CD4-positive, alpha-beta T cell treated with Interleukin-4 for 4 hours (primary cell): ENCODE measurements at places on chromosomes 3 and 15.

DNA sequence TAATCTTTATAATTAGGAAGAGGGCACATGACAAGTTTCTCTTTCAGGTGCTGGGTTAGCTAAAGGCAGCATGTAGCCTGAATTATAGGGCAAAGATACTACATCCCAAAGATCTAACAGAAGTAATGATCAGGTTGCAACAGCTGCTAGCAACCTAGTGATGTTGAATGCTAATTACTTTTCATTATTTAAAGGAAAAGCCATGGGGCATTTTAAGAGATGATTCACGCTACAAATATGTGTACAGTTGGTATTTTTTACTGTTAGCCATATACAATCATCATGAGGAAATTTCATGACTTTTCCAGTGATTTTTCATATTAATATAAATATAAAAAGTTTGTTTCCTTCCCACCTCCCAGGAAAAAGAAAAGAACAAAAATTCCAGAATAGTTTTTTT is 43.0 kb downstream of the NEK10 start:
- DNase-seq, result no peak

- no peak for DNase-seq
These were observed 228.7 kb downstream of the VPS13C start for GRCh38 chr15:61831505-61831921.

DNA sequence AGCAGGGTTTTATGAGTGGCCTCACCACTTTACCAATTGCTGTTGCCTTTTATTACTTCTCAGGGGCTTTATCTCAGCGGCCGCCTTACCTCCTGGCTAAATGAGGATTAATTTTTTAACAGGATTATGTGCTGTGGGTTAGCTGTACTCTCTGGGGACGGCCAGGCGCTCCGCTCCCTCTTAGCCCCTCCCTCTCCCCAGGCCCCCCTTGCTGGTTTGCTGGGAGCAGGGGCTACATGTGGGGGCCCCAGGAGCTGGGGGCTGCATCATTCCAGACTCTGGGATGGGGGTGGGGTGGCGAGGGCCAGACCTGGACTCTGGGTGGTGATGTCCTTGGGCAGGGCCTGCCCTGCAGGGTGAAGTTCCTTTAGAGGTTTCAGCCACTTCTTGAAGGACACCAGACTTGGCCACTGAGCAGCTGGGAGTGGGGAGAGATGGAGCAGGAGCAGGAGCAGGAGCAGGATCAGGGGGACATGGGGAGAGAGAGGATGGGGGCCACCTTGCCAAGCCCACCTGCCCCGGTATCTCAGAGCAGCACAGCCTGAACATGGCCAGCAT is 196.1 kb downstream of the GOLGA6L6 start:
- DNase-seq, result no peak

- no peak for DNase-seq
These were observed 39.8 kb upstream of the SGO1 start for GRCh38 chr3:20225769-20226168.

- no peak for DNase-seq
These were observed 47.9 kb downstream of the ATP2C1 start for GRCh38 chr3:130941793-130942192.

GRCh38 chr3:10804183-10804648 is 11.8 kb upstream of the SLC6A11 start:
- no peak for DNase-seq

GRCh38 chr3:31968927-31969418 is 12.1 kb downstream of the OSBPL10 start:
- DNase-seq, result no peak

- no peak for DNase-seq
These were observed 265.5 kb downstream of the ZBBX start for GRCh38 chr3:167114619-167115018.

DNA sequence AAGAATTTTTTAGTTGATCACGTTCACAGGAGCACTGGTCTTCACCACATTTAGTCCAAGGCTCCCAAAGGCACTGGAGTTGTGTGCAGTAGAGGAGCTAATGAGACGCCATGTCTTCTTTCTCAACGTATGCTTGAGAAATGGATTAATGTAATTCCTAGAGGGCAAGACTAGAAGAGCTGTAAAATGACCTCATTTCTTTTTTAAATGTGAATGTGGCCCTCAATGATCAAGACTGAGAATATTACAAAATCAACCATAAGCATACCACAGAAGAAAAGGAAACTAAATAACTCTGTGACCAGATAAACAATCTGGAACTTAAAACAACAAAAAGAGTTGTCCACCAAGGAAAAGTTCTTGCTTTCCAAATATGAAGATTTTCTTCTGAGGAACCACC is 112.1 kb upstream of the THBS1 start:
- no peak for DNase-seq
